Hematopoietic multipotent progenitor cell treated with erythropoietin and hydrocortisone succinate and interleukin-3 and kit ligand, for 17 days (in vitro differentiated cells): ENCODE measurements at places on chromosomes 4 and X.

- DNase-seq = no peak
Measured at GRCh38 chrX:12986886-12987285, 12.0 kb downstream of the TMSB4X start.

DNA sequence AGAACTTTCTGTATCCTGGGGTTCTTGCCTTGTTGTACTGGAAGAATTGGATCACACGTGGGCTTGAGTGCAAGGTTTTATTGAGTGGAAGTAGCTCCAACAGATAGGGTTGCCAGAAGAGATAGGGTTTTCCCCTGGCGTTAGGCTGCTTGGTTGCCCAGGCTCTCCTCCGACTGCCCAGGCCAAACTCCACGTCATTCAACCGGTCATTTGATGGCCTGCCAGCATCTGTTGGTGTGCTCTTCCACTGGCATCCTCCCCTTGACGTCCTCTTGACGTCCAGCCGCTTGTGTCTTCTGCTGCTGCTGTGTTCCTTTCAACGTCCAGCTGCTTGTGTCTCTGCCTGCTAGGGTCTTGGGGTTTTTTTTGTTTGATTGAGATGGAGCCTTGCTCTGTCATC, 340.3 kb upstream of the ZCCHC13 start:
- DNase-seq = no peak

- no peak for DNase-seq
Measured at GRCh38 chr4:105158837-105159236, 12.2 kb downstream of the TET2 start.

DNA sequence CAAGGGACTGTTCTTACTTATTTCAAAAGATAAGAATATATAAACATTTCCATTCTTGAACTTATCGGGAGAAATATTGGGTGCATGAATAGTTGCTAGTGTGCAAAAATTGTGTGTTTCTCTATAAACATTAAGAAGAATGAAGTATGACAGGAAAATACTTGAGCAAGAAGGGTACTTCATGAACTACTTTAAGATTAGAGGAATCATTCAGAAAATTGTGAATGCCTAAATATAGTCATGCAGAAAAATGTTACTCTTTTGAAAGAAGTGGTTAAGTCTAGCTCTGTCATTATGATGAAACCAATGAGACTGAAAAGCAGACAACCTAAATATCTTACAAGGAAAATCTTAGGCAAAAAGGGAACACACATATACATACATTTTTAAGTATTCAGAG, 207.8 kb upstream of the PCDH18 start:
- no peak for DNase-seq

- DNase-seq = no peak
Measured at GRCh38 chr4:107806196-107806595, 18.5 kb upstream of the SGMS2 start.

DNA sequence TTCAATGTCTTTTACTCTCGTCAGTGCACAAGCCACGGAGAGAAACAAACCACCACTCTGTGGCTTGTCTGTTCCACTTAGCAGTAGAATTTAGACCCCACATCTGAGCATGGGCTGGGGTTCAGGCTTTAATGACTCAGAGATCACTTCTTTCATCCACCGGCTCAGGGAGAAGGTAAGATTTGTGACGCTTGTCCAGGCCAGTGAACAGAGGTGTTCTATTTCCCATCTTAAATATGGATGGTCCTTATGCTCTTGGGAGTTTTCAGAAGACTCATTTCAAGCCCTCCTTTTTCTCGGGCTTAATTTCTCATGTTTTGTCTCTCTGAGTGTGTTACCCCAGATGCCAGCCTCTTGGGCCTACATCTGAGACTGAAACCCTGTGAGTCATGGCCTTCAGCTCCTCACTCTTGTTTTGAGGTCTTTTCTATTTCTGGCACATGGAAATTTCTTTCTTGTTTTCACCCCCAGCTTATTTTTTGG, 127.4 kb upstream of the SFRP2 start:
- DNase-seq = no peak

DNA sequence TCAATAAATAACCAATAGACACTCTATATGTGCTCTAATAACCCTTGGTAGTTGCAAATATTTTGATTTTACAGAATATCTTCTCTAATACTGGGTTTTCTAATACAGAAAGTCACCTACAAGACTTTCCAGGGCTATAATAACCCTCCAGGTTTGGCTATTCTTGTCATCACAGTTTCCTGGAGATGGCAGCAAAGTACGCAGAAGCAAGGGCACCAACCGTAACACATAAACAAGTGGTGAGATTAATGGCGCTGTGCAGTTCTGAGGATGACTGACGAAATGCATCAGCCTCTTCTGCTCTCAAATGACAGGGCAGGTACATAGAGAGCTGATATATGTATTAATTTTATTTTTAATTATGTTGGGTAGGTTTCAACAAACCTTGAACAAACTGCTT, 122.4 kb downstream of the C4orf33 start:
- DNase-seq = no peak
